Suprapubic skin (tissue), 4 donors: ENCODE measurements at places on chromosomes 4 and X.

DNA sequence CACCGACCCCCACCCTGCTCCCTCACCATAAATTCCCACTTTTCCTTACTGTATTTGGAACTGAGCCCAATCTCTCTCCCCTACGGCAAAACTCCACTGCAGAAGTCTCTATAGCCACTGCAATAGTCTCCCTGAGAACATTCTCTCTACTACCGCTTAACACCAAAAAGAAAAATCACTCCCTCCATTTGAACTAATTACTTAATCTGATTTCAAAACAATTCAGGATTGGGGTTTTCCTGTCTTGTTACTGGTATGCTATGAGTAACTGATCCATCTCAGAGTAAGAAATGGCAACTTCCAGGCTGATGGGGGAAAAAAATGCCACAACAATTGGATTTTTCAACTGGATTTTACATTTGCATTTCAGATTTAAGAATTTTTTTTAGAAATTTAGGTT is 5.8 kb downstream of the PAPSS1 start:
- no peak overlapping the region for H3K4me3 ChIP-seq
- no peak for DNase-seq
- no peaks in the 10 kb centered on the region for H3K36me3 ChIP-seq
- no peak overlapping the region for H3K27ac ChIP-seq
- H3K4me1 ChIP-seq = peaks cover 36% of the 10 kb centered on the region
- no peaks in the 10 kb centered on the region for H3K27me3 ChIP-seq

GRCh38 chrX:52280812-52281211 is 88.0 kb upstream of the XAGE2 start:
- H3K4me1 ChIP-seq = no peaks in the 10 kb centered on the region
- H3K4me3 ChIP-seq = no peak overlapping the region
- no peaks in the 10 kb centered on the region for H3K36me3 ChIP-seq
- H3K27ac ChIP-seq = no peak overlapping the region

DNA sequence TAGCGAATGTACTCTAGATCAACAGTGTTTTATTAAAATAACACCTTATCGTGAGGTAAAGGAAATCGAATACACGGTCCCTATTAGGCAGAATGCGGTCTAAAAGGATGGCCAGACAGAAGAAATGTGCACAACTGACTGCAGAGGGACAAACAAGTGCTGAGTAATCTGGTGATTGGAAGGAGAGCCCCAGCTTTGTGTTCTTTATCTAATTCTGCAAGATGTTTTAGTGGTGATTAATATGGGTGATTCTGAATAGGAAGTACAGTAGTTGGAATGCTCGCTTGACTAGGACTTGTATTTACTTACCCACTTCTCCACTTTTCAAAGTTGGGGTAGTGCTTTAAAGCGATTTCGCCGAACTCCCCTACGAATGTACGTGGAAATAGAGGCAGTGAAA is 1.2 kb downstream of the WDR44 start:
- H3K27me3 ChIP-seq = no peaks in the 10 kb centered on the region
- DNase-seq = no peak
- H3K36me3 ChIP-seq = no peaks in the 10 kb centered on the region
- peaks cover 21% of the 10 kb centered on the region for H3K4me1 ChIP-seq
- H3K27ac ChIP-seq = peak overlapping the region; percentile 92

- no peak for DNase-seq
- H3K4me3 ChIP-seq = no peak overlapping the region
- no peaks in the 10 kb centered on the region for H3K27me3 ChIP-seq
Observed at GRCh38 chrX:111520506-111520905, 9.1 kb downstream of the SERTM2 start.

- no peak overlapping the region for H3K4me3 ChIP-seq
- no peaks in the 10 kb centered on the region for H3K36me3 ChIP-seq
- H3K27ac ChIP-seq = no peak overlapping the region
- no peaks in the 10 kb centered on the region for H3K27me3 ChIP-seq
Observed at GRCh38 chr4:67292636-67293035, 252.7 kb downstream of the CENPC start.

GRCh38 chr4:189845145-189845846 is 95.4 kb upstream of the FRG1 start:
- no peaks in the 10 kb centered on the region for H3K36me3 ChIP-seq
- no peaks in the 10 kb centered on the region for H3K4me1 ChIP-seq
- H3K4me3 ChIP-seq = no peak overlapping the region
- no peaks in the 10 kb centered on the region for H3K27me3 ChIP-seq
- no peak overlapping the region for H3K27ac ChIP-seq
- DNase-seq = no peak

DNA sequence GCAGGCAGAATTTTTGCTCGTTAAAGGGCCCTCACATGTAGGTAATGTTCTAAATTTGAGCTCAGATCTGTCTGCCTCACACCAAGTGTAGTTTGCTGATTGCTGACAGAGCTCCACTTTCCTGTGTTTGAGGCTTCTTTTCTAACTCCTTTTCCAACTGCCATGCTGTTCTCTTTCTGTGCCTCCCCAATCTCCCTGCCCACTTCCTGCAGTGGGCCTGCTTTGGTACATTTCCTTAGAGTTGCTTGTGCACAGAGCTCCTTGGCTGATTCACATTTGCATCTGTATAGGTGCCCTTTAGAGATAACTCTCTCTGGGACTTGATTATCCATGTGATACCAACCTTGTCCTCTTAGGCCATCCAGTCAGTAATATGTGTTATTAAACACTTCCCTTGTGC is 4.5 kb downstream of the MED28 start:
- H3K4me1 ChIP-seq = peaks cover 35% of the 10 kb centered on the region
- H3K36me3 ChIP-seq = peaks cover 48% of the 10 kb centered on the region
- no peak overlapping the region for H3K27ac ChIP-seq
- H3K4me3 ChIP-seq = no peak overlapping the region
- no peaks in the 10 kb centered on the region for H3K27me3 ChIP-seq
- DNase-seq = no peak

- no peaks in the 10 kb centered on the region for H3K4me1 ChIP-seq
- no peak overlapping the region for H3K27ac ChIP-seq
- no peaks in the 10 kb centered on the region for H3K36me3 ChIP-seq
Observed at GRCh38 chr4:108313546-108314339, 145.0 kb upstream of the LEF1 start.

DNA sequence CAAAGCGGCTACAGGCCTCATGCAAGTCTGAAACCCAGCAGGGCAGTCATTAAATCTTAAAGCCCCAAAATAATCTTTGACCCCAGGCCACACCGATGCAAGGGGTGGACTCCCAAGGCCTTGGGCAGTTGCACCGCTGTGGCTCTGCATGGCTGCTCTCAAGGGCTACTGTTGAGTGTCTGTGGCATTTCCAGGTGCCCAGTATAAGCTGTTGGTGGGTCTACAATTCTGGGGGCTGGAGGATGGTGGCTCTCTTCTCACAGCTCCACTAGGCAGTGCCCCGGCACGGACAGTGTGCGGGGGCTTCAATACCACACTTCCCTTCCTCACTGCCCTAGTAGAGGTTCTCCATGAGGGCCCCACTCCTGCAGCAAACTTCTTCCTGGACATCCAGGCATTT is 60.1 kb downstream of the NWD2 start:
- DNase-seq = no peak
- no peaks in the 10 kb centered on the region for H3K4me1 ChIP-seq
- no peak overlapping the region for H3K4me3 ChIP-seq
- no peaks in the 10 kb centered on the region for H3K36me3 ChIP-seq
- no peaks in the 10 kb centered on the region for H3K27me3 ChIP-seq

DNA sequence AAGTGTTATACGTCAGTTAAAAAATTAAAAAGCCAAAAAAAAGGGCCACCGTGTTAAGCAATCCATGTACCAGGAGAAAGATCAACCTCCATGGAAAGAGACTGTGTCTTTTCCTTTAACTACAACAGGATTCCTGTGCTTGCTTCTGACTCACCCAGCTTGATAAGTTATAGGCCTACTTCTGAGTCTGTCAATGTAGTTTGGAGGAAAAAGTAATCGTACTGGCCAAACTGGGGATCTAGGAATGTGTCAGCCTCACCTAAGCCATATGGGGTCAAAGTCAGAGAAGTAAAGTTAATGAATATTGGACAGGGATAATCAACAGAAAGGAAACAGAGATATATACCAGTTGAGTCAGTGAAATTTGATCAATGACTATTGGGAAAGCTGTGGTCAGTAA is 470.8 kb upstream of the SLIT2 start:
- no peak overlapping the region for H3K27ac ChIP-seq
- H3K4me1 ChIP-seq = no peaks in the 10 kb centered on the region
- no peaks in the 10 kb centered on the region for H3K27me3 ChIP-seq
- no peaks in the 10 kb centered on the region for H3K36me3 ChIP-seq
- no peak for DNase-seq
- no peak overlapping the region for H3K4me3 ChIP-seq

DNA sequence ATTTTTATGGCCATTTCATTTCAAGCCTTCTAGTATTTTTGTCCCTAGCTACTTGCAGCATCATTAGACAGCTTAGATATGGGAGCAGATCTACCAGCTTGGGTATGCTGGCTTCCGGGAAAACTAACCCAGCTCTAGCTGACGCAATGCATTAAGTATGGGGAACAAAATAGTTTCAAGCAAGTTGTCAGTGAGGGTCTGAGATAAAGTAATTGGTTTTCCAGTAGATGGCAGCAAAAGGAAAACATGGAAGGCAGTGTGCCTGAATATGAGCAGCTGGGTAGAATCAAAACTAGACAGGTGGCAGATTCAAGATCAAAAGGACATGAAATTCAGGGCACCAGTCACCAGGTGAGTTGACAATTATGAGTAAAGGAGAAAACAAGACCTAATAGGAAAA is 340.9 kb upstream of the CTSO start:
- no peaks in the 10 kb centered on the region for H3K4me1 ChIP-seq
- no peak overlapping the region for H3K4me3 ChIP-seq
- no peak for DNase-seq
- no peaks in the 10 kb centered on the region for H3K36me3 ChIP-seq

GRCh38 chr4:121863799-121864198 is 6.5 kb downstream of the BBS7 start:
- H3K4me3 ChIP-seq = no peak overlapping the region
- H3K4me1 ChIP-seq = no peaks in the 10 kb centered on the region
- peaks cover 38% of the 10 kb centered on the region for H3K36me3 ChIP-seq
- DNase-seq = no peak
- no peaks in the 10 kb centered on the region for H3K27me3 ChIP-seq
